Foreskin keratinocyte (primary cell): ENCODE measurements at places on chromosomes 1 and 21.

DNA sequence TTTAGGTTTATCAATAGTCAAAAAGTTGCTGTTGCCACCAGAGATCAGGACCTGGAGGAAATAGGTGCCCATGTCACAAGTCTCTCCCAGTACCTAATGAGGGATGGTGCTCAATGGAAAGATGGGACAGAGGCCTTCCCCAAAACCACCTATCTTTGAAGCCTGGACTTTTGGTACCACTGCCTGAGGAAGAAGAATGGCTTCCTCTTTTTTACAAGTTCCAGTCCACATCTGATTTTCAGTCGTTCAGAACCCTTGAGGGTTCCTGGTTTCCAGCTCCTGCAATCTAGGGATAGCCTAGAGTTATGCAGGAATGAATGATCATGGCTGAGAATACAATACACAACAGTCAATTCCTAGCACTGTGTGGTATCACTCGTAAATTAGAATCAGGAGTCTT is 5.7 kb downstream of the CATSPERE start:
- DNase-seq = no peak

DNA sequence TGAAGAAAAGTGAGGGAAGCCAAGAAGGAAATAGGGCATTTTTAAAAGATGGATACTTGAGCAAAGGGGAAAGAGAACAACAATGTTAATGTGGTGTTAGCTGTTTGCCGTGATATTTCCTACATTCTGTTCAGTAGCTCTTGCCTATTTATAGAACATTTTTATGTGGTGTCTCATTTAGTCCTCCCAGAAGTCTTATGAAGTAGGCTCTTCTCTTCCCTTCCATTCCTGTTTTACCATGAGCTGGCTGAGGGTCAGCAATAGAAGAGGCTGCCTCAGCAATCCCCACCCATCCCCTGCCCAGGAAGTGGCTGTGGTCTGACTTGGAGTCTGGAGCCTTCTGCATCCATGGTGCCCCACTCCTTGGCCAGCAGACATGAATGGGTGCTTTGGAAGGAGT is 60.1 kb downstream of the KIAA0040 start:
- DNase-seq = no peak

GRCh38 chr1:38029685-38030511 is 16.7 kb downstream of the POU3F1 start:
- DNase-seq = peak; percentile 78

- no peak for DNase-seq
Observed at GRCh38 chr1:205398586-205398985, 23.3 kb downstream of the LEMD1 start.

DNA sequence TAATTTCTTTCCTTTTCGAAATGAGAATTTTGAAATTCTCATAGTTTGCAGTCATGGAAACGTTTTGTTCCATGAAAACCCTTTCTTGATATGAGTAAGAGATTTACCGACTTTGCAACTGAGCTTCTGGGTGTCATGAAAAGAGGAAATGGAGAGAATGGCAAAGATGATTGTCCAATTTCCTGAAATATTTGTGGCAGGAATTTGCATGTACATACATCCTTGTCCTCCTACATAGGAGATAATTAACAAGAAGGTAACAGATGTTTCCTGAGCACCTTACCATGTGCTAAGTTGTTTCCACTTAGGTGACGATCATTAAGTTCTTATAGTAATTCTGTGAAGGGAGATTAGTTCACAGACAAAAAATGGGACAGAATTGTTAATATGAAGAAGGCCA is 170.7 kb downstream of the NEGR1 start:
- no peak for DNase-seq

GRCh38 chr21:42614811-42615351 is 38.5 kb upstream of the PDE9A start:
- DNase-seq = peak; percentile 83
